Activated gamma-delta T cell treated with Interleukin-2 at 50 U/mL for 16 hours (primary cell): ENCODE measurements at places on chromosomes 11 and 22.

DNA sequence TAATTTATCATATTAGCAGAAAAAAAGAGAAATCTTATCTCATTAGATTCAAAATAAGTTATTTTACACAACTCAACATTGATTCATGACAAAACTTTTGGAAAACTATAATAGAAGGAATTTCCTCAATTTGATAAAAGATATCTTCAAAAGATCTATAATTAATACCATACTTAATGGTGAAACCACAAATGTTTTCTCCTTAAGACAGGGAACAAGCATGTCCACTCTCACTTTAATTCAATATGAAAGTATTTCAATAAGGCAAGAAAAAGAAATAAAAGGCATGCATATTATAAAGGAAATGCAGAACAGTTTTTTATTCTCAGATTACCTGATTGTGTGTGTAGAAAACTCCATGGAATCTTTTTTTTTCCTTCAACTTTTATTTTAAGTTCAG is 23.6 kb downstream of the MTNR1B start:
- no peak for DNase-seq

GRCh38 chr22:18021431-18021830 is 2.9 kb downstream of the MICAL3 start:
- no peak for DNase-seq

DNA sequence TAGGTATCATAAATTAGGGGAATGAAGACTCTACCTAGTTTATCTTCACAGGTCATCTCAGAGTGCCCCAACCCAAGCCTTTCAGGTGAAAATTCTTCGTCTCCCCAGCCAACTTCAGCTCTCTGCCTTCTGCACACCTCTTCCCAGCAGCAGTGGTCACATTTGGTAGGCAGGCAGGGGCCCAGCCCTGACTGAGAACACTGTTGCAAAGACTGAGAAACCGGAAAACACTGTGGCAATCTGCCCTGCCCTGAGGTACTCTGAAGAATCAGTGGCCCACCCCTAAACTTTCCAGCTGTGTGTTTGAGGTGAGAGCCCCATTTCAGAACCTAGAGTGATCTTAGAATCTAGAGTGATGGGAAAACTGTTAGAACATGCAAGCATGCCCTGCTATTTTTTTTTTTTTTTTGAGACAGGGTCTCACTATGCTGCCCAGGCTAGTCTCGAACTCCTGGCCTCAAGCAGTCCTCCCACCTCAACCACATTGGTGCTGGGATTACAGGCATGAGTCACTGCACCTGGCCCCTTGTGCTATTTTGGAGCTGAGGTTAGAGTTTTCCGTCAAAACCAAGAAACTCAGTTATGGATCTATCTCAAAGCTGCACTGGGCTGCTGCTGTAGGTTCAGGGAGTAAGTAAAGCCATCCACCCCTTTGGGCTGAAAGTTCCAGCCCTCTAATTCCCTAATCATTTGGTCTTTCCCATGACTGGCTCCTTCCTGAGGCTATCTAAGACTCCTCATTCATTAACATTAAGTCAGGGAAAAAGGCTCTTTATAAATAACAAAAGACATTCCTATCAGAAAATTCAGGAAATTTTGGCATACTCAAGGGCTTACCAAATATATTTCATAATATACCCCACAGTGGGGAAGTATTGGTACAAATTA is 1.7 kb upstream of the LDHA start:
- no peak for DNase-seq

- no peak for DNase-seq
These were observed 108.1 kb downstream of the MORC2 start for GRCh38 chr22:30860176-30861105.

DNA sequence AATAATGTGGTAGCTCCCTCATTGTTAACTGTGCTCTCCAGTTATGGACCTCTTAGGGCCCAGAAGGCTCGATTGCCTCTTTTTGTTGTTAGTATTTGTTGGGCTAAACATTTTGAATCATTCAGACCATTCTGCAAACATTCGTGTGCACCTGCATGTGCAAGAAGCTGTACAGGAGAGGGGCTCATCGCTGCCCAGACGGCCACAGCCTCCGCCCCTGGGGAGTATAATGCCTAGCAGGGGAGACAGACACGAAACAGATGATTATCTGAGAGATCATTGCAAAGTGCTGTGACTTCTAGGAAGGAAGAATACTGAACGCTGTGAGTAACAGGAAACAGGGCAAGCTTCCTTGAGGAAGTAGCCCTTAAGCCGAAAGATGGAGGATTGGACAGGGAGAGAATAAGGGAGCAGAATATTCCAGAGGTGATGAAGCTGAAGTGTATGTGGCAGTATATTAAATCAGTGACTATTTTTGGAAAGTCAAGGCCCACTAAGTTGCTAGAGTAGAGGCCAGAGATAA is 123.3 kb upstream of the RASSF10 start:
- DNase-seq, result no peak

- no peak for DNase-seq
These were observed 2.0 kb downstream of the FBLN1 start for GRCh38 chr22:45504373-45505341.

GRCh38 chr11:109785714-109786113 is 307.5 kb upstream of the ZC3H12C start:
- DNase-seq, result no peak

DNA sequence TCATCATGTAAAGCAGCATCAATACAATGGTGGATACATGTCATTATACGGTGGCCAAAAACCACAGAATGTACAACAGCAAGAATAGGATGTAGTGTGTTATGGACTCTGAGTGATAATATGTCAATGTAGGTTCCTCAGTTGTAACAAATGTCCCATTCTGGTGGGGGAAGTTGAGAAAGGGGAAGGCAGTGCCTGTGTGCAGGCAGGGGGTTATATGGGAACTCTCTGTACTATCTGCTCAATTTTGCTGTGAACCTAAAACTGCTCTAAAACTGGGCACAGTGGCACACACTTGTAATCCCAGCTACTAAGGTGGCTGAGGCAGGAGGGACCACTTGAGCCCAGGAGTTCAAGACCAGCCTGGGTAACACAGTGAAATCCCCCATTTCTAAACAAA is 5.9 kb downstream of the CHKA start:
- DNase-seq, result no peak

- DNase-seq, result no peak
These were observed 267.2 kb downstream of the TENM4 start for GRCh38 chr11:79173615-79174014.

DNA sequence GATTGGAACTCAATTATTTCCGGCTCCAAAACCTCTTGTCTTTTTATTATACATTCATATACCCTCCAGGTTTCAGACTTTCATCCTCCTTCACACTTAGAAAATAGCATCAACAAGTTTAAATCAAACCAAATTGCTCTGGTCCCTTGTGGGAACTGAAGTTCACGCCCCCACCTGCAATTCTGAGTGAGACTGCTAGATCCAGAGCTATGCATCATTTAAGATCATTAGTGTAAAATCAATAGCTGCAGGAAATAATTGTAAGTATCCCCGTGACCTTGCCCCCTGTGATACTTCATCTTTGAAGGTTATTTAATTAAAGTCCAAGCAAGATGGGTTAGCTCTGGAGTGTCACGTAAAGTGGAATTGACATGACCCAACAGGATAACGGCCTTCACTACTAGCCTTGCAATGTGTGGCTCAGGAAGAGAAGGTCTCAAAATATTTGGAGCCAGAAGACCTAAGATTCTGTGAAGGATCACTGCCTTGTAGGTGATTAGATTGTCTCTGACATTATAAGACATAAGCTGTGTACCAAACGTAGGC is 742.2 kb upstream of the LRRC4C start:
- DNase-seq, result no peak

GRCh38 chr11:132186699-132187098 is 816.3 kb downstream of the NTM start:
- DNase-seq, result no peak

GRCh38 chr11:118476676-118477075 is 40.4 kb downstream of the KMT2A start:
- no peak for DNase-seq

DNA sequence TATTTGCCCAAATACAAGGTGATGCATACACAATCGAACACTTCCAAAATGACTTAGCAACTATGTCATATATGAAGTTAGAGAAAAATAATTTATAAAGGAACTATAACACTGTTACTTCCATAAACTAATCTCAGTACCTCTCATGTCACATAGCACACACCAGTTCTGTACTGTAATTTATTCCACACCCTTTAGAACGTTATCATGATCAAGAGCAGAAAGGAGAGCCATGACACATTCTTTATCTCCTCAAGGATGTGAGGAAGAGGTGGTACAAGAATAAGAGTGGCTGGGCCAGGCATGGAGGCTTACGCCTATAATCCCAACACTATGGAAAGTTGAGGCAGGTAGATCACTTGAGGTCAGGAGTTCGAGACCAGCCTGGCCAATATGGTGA is 31.1 kb downstream of the PICALM start:
- no peak for DNase-seq

GRCh38 chr22:30858976-30859713 is 109.4 kb downstream of the MORC2 start:
- DNase-seq, result no peak
